ENCODE measurements at places on chromosomes 16 and 17.

DNA sequence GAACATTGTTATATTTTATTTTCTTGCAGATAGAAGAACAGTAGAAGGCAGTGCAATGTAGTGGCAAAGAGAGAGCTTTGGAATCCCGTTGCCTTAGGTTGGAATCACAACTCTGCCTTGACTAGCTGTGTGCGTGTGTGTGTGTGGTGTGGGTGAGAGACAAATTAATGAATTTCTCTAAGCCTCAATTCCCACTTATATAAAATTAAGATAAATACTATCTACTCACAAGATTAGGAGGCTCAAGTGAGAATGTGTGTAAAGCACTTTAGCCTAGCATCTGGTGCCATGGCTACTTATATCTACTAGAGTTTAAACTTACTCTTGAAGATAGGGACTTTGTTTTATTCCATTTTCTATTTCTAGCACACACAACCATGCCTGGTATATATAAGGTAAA lies 12.8 kb downstream of the CPD start:
- no peak for DNase-seq

- DNase-seq: no peak
Observed at GRCh38 chr16:67860589-67861398, 12.1 kb upstream of the EDC4 start.

- no peak for DNase-seq
Observed at GRCh38 chr16:87874639-87875427, 5.5 kb upstream of the SLC7A5 start.

DNA sequence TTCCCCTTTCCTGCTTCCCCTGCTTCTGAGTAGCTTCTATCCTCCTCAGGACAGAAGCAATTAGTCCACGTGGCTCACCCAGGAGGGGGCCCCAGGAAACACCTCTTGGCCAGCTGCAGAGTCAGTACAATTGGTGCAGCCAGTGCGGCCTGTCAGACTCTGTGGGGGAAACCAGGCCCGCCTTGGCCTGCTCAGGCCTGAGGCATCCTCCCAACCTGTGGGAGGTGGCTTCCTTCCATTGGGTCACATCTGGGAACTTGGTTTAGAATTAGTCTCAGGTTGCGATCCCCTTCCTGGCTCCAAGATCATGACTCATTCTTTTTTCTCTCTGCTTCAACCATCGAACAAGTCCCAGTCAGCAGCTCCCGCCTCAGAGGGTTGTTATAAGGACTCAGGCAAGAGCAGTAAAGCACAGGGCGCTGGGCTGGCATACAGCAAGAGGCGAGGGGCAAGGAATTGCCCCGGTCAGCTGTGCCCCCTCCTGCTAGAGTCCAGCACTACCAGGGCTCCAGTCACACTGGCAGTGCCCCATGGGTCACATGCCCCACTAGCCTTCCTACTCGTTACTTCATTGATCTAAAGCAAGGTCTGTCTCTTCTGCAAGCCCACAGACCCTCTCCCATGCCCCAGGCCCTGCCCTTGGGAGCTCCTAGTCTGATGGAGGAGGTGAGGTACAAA lies 8.1 kb upstream of the EPX start:
- DNase-seq: no peak

GRCh38 chr17:15910791-15911190 lies 34.1 kb upstream of the ADORA2B start:
- DNase-seq: no peak

DNA sequence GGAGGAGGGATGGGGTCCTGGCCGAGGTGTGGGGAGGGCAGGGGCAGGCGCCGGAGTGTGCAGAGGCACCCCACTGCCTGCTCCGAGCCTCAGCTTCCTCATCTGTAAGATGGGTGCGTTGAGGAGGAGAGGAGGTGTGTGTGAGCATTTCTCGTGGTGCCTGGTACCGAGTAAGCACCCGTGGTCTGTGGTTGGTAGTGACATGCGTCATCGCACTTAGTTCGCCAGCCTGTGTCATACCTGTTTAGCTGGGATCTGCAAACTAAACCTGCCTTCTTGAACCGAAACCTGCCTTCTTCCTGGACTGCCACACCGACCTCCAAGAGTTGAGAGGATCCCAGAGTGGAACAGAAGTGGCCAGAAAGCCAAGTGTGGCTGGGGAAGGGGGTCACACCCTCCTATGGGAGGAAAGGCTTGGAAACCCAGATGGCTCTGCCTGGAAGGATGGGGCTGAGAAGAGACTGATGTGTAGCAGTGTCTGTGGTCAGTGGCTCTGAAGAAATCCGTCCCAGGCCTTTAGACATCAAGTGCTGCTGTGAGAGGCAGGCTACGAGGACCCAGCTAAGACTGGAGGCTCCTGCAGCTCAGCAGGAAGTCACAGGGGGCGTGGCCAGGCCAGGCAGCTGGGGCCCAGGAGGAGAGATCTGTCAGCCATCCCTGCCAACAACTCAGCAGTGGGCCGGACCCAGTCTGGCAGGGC lies 162.6 kb upstream of the PLCG2 start:
- DNase-seq: peak; percentile 62

- no peak for DNase-seq
Observed at GRCh38 chr16:69932228-69932627, 18.9 kb upstream of the CLEC18A start.

- DNase-seq: no peak
Observed at GRCh38 chr16:72715267-72715666, 332.7 kb downstream of the ZFHX3 start.

DNA sequence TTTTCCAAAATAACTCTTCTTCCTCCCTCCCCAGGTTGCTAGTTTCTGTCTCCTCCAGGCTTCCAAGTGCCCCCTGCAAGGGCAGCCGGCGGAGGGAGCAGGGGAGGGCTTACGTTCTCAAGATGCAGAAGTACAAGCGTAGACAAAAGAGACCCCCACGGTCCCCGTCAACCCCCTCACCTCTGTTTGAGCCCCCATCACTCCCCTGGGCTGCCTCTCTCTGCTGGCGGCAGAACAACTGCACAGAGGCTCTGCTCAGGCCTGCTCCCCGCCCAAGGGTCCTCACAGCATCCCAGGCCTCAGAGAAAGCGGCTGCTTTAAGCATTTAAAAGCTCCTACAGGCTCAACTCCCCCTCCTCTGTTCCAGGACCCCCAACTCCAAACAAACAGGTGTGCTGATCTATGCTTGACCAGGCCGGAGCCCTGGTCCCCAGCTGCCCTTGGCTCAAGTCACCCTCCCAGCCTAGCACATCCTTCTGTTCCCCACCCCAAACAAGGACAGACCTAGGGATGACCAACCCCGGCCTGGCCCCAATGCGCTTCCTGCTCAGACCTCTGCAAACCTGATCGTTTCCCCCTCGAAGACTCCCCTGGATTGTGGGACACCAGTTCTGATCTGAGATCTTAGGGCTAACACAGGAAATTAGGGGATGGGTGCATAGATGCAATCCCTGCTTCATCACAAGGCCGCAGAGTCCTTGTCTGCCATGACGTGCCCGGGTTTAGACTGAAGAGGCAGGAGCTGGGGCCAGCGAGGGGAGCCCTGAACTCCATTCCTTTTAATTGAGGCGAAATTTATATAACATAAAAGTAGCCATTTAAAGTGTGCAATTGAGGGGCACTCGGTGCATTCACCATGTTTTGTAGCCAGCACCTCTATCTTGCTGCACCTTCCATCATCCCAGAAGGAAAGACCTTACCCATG lies 17.2 kb upstream of the RBFOX3 start:
- DNase-seq: no peak

GRCh38 chr17:65633988-65634387 lies 72.5 kb upstream of the AXIN2 start:
- DNase-seq: peak; percentile 95

DNA sequence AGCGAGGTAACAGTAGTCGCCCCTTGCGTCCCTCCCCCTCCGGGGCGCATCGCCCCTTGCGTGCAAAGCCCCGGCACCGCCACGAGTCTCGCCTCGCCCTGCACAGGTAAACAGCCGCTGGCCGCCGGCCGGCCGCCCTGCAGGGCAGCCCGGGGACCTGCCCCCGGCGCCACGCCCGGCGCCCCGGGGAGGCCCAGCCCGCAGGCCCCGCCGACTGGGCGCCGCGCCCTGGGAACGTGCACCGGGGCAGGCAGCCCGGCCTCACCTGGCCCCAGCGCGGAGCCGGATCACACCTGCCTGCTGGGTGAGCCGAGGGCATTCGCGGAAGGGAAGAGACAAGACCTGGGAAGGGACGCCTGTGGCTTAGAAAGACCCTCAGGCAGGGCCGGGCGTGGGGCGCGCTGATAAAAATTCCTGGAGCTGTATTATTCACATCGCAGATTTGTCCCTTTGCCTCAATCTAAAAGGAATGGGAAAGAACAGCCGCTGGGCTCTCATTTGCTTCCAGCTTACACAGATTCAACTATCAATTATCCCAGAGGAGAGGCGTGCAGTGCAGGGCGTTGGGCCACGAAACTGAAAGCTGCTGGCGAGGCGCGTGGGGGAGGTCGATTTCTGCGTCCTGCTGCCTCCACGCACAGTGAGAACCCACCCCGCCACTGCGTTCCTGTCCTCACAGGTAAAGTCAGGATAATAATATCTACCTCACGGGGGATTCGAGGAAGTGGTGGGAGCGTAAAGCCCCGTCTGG lies 451.9 kb downstream of the SLC39A11 start:
- no peak for DNase-seq

GRCh38 chr17:69457603-69458002 lies 43.1 kb downstream of the MAP2K6 start:
- no peak for DNase-seq

DNA sequence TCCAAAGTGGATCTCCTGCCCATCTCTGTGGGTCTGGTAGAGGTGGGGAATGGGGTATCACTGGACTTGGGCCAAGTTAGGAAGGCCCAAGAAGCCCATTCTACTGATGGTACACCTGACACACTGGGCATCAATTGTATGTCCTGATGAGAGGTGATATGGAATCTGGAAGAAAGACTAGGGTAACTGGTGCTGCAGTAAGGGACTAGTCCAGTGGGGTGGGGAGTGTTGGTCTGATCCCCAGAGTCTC lies 5.9 kb upstream of the NFATC3 start:
- no peak for DNase-seq

DNA sequence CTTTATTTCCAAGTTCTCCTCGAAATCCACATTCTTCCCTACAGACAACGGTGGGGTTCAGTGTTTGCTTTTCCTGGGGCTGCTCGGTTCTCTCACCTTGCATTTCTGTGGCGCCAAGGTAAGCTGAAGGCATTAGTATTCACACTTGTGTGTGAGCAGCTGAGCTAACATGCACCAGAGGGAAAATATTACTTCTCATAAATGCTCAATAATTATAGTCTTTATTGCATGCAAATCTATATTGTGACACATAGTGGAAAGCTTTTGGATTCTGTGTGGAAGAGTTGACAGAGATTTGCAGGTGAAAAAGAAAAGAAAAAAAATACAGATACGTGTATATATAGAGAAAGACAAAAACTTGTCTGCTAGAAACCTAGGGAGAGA lies 411.8 kb downstream of the MAF start:
- no peak for DNase-seq

DNA sequence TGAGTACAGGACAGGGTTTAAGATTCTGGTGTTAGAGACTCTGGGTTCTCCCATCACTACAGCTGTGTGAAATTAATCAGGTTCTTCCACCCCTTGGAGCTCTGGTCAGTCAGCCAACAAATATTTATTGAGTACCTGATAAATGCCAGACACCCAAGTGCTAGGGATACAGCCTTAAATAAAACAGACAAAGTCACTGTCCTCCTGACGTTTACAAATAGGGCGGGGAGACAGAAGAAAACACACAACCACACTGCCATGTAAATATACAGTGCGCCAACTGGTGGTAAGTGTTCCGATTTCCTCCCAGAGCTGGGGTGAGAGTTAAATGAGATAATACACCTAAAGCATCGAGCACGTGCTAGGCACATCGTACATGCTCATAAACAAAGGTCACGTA lies 121.0 kb downstream of the COPRS start:
- DNase-seq: peak; percentile 69

DNA sequence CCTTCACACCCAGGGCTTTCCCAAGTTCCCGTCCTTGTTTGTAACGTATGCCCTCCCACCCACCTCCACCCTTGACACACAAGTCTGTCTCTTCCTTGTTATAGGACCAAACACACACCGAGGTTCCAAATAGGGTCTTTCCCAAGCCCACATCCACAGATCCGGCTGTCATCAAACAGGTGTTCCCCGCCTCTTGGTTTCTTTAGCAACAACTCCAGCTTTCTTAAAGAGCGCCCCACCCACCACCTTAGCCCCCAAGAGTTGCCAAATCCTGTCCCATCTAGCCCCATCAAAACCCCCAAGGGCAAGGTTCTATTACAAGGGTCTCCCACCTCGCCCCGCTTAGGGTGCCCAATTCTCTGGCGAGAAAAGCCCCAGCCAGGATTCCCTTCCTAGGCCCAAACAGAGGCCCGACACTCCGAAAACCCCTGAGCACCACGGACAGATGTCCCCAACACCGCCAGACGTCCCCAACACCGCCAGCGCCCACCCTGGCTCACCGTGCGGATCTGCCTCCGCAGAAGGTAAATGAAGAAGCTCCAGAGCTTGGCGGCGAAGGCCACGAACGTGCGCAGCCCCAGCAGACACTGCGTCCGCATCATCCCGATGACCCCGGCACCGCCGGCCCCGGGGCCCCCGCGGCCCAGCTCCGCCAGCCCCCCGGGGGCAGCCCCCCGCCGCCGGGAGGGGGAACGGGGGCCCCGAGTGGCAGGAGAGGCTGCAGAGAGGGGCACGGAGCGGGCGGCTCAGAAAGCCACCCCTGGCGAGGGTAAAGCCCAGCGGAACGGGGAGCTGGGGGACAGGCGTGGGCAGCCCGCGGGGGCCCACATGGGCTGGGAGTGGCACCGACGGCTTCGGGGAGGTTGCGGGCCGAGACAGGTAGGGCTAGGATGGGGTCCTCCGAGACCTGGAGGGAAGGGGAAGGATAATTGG lies 573 bp downstream of the CTDNEP1 start:
- DNase-seq: no peak

- no peak for DNase-seq
Observed at GRCh38 chr16:82282662-82283061, 112.6 kb upstream of the MPHOSPH6 start.

- no peak for DNase-seq
Observed at GRCh38 chr16:81770008-81770407, 9.1 kb upstream of the PLCG2 start.

GRCh38 chr17:142102-142661 lies 4.8 kb downstream of the SCGB1C2 start:
- DNase-seq: peak; percentile 67

DNA sequence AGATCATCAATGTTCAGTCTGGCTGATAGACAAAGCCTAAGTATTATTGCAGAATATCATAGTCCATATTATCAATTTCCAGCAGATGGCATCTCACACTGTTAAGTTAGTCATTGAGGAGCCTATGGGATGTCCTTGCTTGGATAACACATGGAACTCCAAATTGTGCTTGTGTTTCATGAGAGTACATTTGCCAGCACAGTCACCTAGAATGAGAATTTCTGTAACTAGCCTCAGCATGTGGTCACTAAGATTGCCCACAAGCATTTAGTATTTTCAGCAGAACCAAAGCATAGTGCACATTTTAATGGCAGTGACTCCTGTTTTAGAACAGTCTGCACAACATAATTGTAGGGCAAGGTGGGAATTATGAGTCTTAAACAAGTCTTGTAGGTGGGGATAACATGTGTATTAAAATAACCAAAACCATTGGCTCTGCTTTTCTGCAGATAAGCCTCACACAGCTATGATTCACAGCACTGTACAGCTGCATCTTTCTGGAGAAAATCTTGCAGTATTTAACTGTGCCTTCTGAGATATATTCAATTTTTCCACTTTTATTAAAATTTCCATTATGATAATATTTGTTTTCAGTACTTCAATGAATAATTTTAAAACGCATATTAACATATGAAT lies 882.8 kb upstream of the SOX9 start:
- DNase-seq: peak; percentile 11

All from LNCaP clone FGC (cell line).